ENCODE measurements at places on chromosomes 12 and 14.

- DNase-seq: no peak
These were observed 326.8 kb downstream of the CCER1 start for GRCh38 chr12:90628213-90628612.

DNA sequence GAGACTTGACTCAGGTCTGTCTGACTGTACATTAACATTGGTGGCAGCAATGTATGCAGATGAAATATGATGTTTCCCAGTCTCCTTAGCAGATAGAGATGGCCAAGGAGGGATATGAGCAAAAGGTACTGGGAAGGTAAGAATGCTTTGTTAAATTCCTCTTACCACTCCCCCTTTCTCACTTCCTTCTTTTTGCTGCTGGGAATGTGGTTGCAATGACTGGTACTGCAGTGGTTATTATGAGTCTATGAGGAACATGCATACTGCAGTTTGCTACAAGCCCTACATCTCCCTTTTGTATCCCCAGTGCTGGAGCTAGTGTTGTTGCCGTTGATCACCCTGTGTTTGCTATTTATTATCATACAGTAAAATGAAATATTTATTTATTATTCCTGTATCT is 35.9 kb downstream of the ALDH1L2 start:
- DNase-seq: no peak

DNA sequence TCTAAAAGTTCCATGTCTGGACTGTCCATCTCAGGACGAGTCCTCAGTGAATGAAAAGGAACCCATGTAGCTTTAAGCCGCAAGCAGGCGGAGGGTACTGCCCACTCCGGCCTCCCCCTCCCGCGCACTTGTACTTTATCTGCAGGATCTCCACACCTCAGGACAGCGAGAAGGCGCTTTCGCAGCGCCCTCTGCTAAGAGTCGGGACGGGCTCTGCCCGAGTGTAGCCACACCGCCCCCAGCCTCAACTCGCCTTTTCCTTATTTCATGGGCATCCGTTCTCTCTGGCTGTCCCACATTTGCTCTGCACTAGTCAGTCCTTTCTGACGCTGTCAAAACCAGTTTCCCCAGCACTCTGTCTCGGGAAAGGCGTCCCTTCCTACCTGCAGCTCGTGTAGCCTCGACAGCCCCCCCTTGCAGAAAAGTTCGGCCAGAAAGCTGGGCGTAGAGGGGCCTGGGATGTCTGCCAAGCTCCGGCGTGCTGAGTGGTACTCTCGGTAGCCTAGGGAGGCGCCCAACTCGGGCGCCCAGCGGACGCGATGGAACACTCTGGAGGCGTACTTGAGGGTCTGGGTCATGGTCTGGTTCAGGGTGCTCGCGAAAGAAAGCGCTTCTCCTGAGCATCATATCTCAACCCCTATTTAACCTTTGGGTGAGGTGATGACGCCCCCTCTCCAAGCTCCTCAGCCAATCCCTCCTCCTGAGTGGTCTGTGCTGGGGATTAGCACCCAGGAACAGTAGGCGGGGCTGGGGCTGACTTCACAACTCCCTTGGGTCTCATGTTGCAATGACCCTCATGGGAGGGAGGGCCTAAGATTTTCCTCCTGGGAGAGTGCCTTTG is at the start of gene CYP27B1:
CYP27B1 (minus strand) TSS at position 615 of the 841 bp plus-strand sequence; CDS start at position 578, 37 bp downstream.
- no peak for DNase-seq

GRCh38 chr12:51890511-51891171 is 2.7 kb downstream of the ANKRD33 start:
- DNase-seq: no peak

GRCh38 chr14:33754261-33754660 is 196.6 kb downstream of the EGLN3 start:
- DNase-seq: no peak

DNA sequence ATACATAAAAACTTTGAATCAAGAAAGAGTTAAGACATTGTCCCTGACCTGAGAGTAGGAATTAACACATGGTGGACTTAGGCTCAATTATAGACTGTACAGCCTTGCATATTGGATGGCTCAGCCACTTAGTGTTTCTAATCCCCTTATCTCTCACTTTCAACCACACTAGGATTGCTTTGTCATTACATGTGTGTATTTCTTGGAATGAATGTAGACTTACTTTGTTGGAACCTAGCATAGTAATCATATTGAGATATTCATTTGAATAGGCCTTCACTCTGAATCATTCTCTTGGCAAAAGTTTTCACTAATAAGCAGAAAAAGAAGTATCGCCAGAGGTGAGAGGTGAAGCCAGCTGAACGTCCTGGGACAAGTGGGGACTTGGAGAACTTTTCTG is 1973.9 kb upstream of the FLRT2 start:
- no peak for DNase-seq

- no peak for DNase-seq
These were observed 162.2 kb downstream of the STXBP6 start for GRCh38 chr14:24887623-24888304.

DNA sequence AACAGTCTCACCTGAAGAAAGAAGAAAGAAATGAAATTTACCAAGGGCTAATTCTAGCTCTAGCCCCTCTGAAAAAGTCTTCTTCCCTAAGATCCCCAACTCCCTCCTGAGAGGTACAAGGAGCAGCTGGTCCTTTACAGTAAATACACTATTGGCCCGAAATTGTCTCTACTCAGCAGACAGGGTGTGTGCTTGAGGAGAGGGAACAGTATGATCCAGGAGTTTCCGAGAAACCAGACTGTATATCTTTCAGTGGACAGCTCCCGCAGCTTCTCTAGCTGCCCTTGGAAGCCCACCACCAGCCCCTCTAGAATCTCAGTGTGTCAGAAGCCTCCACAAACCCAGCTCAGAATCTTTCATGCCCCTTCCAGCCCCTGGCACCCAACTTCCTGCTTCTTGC is 8.1 kb downstream of the GPR84 start:
- no peak for DNase-seq

GRCh38 chr12:45973526-45973925 is 16.8 kb downstream of the SCAF11 start:
- DNase-seq: no peak

GRCh38 chr14:104657101-104657524 is 32.3 kb upstream of the INF2 start:
- DNase-seq: no peak

- no peak for DNase-seq
These were observed 473.0 kb downstream of the PCNX1 start for GRCh38 chr14:71380271-71380670.

GRCh38 chr14:102898776-102899515 is 23.5 kb upstream of the AMN start:
- DNase-seq: no peak

DNA sequence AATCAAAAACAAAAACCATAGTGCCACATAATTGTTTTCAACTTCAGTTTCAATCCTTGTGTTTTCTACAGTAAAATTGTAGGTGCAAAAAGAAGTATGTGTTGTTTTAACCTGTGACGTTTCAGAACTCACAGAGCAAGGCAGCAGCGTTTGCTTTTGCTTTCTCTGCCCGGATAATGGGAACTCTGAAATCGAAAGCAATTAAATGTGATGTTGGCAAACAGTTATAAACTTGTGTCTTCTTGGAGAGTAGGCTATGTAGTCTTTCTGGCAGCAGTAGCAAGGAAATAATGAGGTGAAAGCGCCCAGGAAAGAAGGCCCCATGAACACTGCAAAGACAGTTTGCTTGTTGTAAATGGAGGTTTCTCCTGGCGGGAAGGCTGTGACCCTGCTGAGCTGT is 39.1 kb downstream of the FNTB start:
- no peak for DNase-seq

DNA sequence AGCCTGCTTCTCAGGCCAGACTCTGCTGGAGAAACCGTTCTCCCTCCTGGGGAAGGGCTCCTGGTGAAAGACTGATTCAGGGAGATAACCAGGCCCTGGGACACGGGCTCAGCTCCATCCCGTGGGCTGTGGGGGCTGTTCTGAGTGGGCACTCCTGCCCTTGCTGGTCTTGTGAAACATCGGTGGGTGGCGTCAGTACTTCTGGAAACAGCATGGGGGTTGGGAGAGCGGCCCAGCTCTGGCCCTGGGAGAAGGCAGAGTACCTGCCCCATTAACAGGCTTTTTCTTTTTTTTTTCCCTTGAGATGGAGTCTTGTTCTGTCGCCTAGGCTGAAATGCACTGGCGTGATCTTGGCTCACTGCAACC is 786 bp downstream of the SLC25A47 start:
- DNase-seq: no peak

DNA sequence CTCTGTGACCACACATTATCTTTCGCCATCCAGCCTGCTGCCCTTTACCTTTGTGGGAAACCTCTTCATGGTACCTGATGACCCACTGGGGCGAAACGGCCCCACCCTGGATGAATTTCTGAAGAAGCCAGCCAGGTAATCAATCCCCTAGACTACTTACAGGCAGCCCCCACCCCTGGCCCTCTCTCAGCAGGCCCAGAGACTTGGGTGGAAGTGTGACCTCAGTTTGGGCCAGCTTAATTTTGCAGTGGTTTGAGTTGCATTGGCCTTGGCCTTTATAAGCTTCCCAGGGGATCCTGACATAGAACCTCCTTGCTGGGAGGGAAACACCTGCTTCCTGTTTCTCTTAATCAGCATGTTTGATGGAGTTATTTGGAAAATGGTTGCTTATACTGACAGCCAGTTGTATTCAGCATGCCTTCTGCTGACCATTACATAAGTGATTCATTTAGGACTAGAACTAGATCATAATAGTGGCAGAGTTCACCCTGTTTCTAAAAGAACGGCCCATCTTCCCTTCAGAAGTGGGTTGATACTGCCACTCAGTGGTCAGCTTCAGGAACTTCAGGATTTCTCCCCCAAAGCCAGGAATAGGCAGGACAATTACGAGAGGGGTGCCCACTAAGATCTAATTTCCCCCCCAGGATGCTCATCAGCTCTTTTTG is 6.1 kb downstream of the SDR39U1 start:
- no peak for DNase-seq

DNA sequence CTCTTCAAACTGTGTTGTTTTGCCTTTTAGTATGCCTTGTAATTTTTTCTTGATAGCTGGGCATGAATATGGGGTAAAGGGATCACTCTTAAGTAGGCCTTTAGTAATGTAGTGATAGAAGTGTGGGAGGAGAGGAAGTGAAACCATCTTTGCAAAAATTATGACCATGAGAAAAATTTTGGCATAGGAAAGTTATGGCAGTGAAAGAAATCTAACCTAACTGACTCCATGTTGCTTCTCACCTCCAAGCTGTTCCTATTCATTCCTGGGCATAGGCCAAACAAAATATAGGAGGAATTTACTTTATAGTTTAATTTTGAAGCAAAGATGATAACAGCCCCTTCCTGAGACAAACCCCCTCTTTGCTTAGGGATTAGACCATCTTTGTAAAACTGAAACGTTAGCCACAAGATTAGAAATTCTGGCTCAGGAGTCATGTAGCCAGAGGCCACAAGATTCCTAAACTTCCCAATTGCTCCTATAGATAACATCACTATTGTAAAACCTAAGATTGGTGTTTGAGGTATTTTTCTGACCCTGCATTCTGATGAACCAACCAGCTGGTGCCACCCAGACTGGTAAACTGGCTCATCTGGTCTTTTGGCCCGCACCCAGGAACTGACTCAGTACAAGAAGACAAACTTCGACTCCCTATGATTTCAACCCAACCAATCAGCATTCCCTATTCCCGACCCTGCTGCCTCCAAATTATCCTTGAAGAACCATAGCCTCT is 45.8 kb downstream of the CRADD start:
- DNase-seq: no peak

DNA sequence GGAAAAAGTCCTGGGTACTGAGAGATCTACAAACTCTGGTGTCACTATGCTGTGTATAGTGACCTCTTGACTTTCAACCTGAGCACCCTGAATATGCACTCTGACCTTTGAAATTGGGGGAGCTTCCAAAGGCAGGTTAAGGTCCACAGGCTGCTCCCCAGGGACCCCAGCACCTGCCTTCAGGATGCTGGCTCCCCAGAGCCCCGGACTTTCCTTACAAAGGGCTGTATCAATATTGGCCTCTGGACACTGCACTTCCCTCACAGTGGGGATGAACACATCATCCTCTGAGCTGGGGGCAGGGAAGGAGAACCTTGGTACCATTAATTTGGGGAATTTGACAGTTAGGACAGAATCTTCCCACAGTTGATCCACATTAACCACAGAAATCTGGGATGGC is 14.3 kb downstream of the PLD4 start:
- DNase-seq: no peak

- DNase-seq: no peak
These were observed 29.2 kb downstream of the RASSF3 start for GRCh38 chr12:64639466-64639865.

DNA sequence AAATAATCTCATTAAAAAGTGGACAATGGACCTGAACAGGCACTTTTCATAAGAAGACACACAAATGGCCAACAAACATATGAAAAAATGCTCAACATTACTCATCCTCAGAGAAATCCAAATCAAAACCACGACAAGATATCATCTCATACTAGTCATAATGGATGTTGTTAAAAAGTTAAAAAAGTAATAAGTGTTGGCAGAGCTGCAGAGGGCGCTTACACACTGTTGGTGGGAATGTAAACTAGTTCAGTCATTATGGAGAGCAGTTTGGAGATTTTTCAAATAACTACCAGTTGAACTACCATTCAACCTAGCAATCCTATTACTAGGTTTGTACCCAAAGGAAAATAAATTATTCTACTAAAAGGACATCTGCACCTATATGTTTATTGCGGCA is 47.2 kb downstream of the FOXG1 start:
- no peak for DNase-seq

- DNase-seq: no peak
These were observed 49.7 kb downstream of the DAAM1 start for GRCh38 chr14:59238216-59238615.

DNA sequence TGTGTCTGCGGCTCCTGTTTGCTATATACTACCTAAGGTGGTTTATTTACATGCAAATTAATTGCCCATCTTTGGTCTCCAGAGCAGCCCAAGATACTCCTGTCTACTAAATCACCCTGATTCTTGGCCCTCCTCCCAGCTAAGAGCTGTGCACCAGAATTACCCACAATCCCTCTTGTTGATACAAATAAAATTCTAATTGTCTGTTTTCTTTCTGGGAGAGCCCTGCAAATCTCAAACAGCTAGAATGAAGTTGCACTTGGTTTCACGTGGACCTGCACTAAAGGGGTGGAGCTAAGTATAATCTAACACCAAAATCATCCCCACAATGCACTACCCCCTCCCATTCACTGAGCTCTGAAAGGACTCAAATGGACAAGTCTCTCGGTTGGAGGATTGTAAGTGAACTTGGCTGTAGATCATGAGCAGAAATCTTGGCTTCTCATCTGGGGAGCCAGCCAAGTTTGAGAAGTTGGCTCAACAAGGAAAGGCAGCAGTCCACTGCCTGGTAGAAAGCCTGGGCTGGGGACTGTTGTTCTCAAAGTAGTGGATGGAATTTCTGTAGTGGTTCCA is 6.6 kb downstream of the MAX start:
- DNase-seq: no peak

DNA sequence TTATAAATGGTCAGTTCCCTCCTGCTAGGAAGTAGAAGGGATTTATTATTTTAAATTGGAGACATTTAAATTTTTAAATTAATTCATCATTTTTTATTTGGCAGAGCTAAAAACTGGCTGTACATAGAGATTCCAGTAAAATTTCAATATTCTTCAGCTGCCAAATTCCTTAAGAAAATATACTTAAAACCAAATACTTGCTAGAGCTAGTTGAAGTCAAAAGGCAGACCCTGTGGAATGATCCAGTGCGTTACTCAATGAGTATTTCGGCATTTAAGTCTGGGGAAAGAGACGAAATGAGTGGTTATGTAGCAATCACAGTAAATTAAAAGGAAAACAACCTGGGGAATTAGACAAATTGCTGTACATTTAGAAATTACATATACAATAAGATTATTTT is 1104.7 kb downstream of the SLC6A15 start:
- DNase-seq: no peak

- DNase-seq: no peak
These were observed 323.8 kb upstream of the SYT1 start for GRCh38 chr12:78540606-78541336.

- DNase-seq: no peak
These were observed 178.0 kb downstream of the FOXG1 start for GRCh38 chr14:28944605-28945004.
